ENCODE measurements at places on chromosomes 12 and 14.

DNA sequence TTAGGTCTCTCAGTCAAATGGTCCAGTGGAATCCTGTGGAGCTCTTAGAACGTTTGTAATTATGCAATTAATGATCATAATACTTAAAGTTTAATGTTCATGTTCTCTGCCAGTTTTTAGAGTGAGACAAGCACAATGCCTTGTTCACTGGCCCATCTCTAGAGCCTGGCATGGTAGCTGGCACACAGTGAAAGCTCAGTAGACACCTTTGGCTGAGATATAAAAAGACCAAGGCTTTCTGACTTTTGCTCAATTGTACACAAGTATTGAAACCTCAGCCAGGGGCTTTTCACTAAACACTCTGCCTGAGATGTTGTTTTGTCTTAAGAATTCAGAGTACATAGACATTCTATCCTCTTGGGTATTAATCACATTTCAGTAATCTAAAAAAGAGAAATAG is 241.8 kb upstream of the ATP2B1 start:
- DNase-seq: no peak

DNA sequence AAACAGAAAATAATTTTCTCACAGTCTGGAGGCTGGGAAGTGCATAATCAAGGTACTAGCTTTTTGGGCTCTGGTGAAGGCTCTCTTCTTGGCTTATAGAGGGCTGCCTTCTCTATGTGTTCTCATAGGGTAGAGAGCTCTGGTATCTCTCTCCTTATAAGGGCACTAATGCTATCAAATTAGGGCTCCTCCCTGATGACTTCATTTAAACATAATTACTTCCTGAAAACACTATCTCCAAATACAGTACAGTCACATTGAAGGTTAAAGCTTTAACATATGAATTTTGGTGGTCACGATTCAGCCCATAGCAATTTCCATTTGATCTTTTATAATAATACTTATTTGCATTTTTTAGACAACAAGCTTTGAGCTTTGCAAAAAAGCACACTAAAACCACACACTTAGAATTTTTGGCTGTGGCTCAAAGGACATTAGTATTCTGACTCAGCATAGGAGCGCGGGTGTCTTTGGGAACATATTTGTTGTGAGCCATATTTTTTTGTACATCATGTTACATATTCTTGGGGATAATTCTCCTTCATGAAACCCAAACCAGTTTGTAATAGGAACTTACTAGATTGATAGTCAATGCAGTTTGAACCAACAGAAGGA is 808.1 kb upstream of the FBXO33 start:
- no peak for DNase-seq

GRCh38 chr14:101251812-101252442 is 309.4 kb upstream of the DIO3 start:
- DNase-seq: no peak

- no peak for DNase-seq
Observed at GRCh38 chr14:100554082-100554677, 33.0 kb downstream of the BEGAIN start.

- no peak for DNase-seq
Observed at GRCh38 chr12:99983456-99984258, 1.1 kb downstream of the ANKS1B start.

DNA sequence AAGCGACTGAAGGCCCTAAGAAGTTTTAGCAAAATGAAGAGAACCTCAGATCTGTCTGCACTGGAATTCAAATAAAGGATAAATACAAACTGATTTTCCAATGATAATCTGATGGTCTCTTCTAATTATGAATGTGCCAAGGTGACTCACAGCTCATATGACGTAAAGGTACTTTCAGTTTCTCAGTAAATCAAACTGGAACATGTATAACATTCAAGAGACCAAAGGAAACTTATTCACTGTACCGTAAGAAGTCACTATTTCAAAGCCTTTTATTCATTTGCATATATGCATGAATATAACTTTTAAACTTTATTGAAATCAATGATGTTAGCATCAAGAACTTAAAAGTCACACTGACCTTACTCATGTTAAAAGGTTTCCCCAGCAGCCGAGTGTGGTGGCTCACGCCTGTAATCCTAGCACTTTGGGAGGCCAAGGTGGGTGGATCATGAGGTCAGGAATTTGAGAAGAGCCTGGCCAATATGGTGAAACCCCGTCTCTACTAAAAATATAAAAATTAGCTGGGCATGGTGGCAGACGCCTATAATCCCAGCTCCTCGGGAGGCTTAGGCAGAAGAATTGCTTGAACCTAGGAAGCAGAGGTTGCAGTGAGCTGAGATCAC is 52.2 kb downstream of the ATXN2 start:
- DNase-seq: peak; percentile 39

- DNase-seq: no peak
Observed at GRCh38 chr14:84856751-84857534, 673.0 kb upstream of the FLRT2 start.

GRCh38 chr14:26173581-26174110 is 424.2 kb downstream of the NOVA1 start:
- no peak for DNase-seq

DNA sequence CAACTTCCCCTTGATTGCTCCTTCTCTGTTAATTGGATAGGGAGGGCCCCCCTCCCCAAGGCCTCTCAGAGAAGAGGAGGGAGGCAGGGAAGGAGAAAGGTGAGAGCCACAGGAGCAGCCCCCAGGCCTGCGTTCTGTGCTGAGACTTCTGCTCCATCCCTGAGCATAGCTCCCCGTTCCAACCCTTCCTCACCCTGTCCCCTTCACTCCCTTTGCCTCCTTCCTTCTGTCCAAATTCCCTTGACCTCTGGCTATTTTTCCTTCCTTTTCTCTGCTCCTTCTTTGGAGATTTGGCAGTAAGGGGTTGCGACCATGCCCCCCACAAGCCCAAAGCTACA is 788 bp upstream of the ASIC1 start:
- no peak for DNase-seq

DNA sequence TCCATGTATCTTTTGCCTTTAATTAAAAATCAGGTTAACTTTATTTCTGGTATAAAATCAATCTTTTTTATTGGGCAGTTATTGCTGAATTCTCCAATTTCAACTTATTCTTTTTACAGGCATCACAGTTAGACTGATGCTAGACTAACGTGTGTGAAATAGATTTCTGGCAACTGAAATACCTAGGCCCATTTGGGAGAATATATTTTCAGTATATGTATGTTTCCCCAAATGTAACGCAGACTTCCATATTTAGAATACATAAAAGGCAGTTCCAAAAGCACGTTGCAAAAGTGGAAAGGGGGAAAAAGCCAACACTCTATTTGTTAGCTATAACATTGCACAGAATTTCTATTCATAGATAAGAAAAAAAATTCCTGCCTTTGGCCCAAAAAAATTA is 297.0 kb downstream of the ATP23 start:
- DNase-seq: no peak

DNA sequence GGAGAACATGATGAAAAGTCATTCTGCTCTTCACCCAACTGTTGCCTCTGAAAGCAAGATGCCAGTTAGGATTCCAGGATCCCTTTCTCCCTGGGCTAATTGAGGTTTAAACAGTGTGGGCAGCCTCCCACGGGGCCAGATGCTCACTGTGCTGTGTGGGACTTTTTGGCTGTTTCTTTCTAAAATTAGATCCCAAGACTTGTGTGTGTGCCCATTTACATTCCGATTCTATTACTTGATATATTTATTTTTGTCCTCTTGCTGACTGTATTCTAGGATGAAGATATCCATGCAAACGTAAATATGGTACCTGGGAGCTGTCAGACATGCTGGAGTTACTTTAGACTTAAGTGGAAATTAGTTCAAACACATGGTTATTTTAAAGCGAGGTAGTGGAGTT is 6.2 kb downstream of the IFT43 start:
- DNase-seq: no peak

- no peak for DNase-seq
Observed at GRCh38 chr12:101570047-101570446, 24.7 kb upstream of the MYBPC1 start.

- no peak for DNase-seq
Observed at GRCh38 chr12:108801736-108802100, 55.7 kb downstream of the SSH1 start.

- no peak for DNase-seq
Observed at GRCh38 chr12:669576-669945, 6.3 kb upstream of the NINJ2 start.

DNA sequence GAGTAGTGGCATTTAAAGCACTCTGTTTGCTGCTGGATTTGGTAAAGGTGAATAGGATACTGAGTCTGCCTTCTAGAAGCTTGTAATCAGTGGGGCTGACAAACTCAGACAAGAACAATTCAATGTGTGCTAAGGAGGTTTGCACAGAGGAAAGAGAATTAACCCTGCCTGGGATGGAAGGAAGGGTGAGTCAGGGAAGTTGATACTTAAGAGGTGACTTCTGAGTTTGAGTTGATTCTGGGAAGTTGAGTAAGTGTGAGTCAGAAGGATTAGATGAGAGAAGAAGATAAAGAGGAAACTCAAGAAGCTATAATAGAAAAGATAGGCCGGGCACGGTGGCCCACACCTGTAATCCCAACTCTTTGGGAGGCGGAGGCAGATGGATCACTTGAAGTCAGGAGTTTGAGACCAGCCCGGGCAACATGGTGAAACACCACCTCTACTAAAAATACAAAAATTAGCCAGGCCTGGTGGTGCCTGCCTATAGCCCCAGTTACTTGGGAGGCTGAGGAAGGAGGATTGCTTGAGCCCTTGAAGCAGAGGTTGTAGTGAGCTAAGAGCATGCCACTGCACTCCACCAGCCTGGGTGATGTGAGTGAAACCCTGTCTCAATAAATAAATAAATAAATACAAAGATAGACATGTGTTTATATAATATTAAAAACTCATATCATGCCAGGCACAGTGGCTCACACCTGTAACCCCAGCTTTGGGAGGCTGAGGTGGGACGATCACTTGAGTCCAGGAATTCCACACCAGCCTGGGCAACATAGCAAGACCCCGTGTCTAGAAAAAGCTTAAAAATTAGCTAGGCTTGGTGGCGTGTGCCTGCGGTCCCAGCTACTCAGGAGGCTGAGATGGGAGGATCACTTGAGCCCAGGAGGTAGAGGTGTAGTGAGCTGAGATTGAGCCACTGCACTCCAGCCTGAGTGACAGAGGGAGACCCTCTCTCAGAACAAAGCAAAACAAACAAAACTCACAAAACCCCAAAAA is 126.8 kb upstream of the CPM start:
- DNase-seq: peak; percentile 30

GRCh38 chr12:2194060-2194459 is 141.3 kb downstream of the CACNA1C start:
- no peak for DNase-seq

GRCh38 chr14:49768301-49769121 is 558 bp downstream of the KLHDC2 start:
- peak; percentile 82 for DNase-seq

GRCh38 chr12:88111074-88111652 is 30.7 kb downstream of the CEP290 start:
- DNase-seq: no peak

DNA sequence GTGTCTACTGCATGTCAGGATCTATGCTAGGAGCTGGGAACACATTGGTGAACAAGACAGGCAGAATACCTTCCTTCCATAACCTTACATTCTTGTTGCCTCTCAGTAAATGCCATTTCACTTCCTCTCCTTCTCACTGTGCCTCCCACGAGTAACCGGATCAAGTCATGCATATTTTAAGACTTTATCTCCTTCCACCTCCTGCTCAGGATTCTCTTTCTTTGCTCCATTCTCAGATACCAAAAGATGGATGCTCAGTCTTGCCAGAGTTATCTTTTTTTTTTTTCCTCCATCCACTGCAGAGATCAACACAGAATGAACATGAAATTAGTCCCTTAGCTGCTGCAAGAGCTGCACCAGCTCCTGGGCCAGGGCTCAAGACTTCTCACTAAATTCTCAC is 20.0 kb upstream of the APPL2 start:
- no peak for DNase-seq

DNA sequence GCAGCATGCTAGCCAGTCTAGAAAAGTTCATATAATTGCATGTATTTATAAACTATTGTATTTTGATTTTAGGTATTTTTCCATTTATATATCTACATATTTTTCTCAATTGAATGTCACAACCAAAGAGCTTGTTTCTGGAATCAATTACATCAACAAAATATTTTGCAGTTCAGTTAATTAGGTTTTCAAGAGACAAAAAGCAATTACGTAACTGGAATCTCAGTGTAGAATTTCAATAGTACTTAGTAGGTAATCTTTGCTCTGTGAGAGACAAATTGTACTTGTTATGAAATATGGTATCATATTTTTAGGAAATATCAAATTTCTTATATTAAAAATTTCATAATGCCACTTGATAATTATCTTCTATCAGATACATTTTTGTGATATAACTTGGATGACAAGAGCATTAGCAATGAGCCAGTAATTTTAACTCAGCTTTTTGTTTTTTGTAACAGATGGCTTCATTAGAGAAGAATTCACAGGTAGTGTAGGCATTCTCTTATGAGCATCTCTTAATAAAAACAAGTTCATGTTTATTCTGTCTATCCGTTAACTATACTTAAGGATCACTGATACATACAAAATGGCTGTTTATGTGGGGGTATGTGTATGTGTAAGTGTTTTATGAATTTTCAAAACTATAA is 774.7 kb downstream of the C12orf50 start:
- DNase-seq: no peak

GRCh38 chr12:112183141-112184021 is 58.0 kb downstream of the TRAFD1 start:
- DNase-seq: peak; percentile 21

DNA sequence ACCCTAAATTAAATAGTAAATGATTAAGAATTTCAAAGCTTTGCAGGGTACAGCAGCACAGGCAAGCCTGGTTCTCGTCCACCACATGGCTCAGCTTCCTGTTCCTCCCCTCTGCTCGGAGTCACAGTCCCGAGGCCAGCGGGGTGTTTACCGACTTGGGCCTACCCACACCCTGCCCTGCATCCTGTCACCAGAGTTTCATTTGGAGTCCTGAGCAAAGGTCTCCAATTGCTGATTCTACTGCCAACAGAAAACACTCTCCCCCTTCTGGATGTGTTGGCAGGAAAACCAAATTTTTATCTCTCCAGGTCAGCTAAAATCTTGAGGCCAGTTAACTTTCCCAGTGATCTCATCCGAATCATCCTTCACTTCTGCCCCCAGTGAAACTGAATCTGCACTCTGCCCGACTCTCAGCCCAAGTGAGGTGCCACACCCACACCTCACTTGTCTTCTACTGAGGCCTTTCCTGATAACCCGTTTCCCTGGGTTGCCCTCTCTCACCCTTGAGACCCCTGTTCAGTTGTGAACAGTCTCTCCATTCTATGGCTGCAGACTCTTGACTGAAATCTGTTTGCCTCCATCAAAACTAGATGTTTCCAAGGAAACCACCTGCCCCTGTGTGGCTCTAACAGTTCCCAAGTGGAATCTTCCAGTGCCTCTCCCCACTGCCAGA is 71.2 kb downstream of the VCPKMT start:
- DNase-seq: peak; percentile 70

GRCh38 chr14:99902925-99903324 is 109.7 kb downstream of the EML1 start:
- DNase-seq: no peak

- no peak for DNase-seq
Observed at GRCh38 chr14:100294213-100294962, 11.9 kb downstream of the SLC25A29 start.
